ENCODE measurements at places on chromosomes 11 and 22.

GRCh38 chr11:74015919-74016684 is 7.2 kb upstream of the UCP3 start:
- DNase-seq = no peak

GRCh38 chr11:72781063-72781312 is 12.9 kb downstream of the STARD10 start:
- DNase-seq = peak; percentile 73

GRCh38 chr11:117045956-117046355 is 52.3 kb downstream of the SIK3 start:
- DNase-seq = no peak

- DNase-seq = no peak
Observed at GRCh38 chr11:95095858-95096587, 6.4 kb downstream of the ENDOD1 start.

- DNase-seq = no peak
Observed at GRCh38 chr11:27459191-27459590, 13.4 kb downstream of the LGR4 start.

- no peak for DNase-seq
Observed at GRCh38 chr11:33773404-33773986, 825 bp downstream of the FBXO3 start.

GRCh38 chr22:22400964-22401363 is 107.6 kb downstream of the ZNF280B start:
- DNase-seq = no peak

- peak; percentile 23 for DNase-seq
Observed at GRCh38 chr11:17541330-17541885, 2.8 kb downstream of the USH1C start.

DNA sequence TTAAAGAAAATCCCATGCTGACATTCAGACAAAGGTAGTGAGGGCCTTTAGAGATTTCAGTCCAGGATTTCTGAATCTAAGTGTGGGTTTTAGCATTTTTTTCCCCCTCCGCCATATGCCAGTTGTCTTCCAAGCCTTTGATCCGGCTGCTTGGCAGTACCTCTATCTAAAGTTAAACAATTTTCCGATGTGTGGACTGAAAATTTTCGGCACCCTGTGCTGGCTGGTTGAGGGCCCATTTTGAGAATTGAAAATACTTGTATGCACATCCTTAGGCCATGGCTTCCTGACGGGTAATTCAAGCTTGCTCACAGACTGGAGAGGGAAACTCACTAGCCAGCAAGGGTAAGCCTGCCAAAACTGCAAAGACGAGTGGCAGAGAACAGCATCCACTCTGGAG is 131.9 kb upstream of the NARS2 start:
- no peak for DNase-seq

DNA sequence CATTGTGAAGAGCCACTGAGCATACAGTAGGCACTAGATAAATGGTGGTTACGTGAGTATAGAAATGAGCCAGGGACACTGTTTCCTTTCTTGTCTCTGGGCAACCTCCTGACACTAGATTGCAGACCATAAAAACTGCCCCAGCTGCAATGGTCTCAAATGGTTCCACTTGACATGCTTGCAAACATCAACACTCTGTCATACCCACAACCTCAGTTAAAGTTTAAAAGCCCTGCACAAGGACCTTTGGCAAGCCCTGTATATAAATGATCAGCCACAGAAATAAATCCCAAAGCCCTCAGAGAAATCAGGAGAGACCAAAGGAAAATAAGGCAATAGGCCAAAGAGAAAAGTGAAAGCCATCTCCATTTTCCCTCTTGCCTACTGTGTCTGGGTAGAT is 20.7 kb downstream of the PLEKHA7 start:
- no peak for DNase-seq

DNA sequence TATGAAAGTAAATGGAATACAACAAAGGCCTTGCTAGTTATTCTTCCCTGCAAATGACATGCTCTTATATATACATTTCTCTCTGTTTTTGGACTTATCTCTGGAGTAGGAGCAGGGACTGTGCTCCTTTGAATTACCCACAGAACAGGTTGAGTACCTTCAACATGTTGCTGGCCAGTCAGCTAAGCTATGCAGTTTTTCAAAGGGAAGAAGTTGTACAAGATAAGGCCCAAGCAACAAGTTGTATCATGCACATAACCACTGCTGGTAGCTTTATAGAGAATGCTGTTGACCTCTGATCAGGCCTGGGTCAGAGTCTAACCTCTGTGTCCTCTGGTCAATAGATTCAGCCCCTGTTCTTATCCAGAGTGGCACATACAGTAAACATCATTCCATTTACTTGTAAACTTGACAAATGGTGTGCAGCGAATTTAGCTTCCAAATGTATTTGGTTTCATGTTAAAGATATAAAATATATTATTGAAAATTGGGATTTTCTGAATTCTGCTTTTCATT is 99.6 kb downstream of the C11orf87 start:
- no peak for DNase-seq

DNA sequence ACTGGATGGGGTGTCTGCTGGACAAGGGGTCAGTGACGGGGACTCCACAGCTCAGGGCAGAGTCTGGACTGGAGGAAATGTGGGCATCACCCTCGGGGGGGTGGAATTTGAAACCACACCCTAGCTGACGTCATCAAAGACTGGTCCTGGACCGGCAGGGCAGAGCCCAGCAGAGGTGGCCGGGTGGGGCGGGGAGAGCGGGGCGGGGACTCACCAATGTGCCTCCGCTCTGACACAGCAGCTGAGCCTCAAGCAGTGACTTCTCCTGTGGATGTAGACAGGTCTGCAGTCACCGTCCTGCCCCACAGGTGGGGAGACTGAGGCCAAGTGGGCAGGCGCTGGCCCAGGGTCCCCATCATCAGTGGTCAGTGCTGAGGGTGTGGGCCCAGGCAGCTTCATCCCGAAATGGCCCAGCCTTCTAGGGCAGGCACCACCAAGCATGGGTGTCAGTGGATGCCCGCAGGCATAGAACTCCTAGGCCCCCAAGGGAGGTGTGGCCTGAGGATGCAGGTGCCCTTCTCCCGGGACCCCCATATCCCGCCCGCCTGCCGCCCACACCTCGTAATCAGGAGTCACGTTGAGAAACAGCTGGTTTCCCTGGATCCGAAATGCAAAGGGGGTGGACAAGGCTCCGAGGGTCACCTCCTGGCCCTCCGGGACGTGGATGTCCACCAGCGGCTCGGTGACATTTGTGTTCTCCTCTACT is 603 bp downstream of the CDHR5 start:
- DNase-seq = no peak

GRCh38 chr11:128338811-128339210 is 248.5 kb downstream of the ETS1 start:
- DNase-seq = no peak

- DNase-seq = peak; percentile 97
Observed at GRCh38 chr11:66267379-66268243, 828 bp upstream of the RAB1B start.

DNA sequence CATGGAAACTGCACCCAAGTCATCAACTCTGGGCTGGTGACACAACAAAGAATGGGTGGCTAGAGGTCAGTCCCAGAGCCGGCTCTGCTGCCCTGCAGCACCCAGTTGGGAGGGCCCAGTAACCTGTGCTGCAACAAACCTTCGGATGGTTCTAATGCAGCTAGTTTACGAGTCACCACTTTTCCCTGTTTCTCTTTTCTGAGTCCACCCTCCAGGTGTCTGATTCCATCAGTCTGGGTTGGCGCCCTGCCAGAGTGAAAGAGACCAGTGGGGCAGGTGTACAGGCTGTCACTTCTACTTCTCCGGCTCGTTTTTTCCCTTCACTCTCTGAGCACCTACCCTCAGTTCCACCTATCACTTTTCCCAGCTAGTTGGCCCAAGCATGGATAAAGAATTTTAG is 572.9 kb downstream of the NTM start:
- DNase-seq = no peak

- DNase-seq = no peak
Observed at GRCh38 chr22:32562916-32563315, 88.3 kb downstream of the FBXO7 start.

DNA sequence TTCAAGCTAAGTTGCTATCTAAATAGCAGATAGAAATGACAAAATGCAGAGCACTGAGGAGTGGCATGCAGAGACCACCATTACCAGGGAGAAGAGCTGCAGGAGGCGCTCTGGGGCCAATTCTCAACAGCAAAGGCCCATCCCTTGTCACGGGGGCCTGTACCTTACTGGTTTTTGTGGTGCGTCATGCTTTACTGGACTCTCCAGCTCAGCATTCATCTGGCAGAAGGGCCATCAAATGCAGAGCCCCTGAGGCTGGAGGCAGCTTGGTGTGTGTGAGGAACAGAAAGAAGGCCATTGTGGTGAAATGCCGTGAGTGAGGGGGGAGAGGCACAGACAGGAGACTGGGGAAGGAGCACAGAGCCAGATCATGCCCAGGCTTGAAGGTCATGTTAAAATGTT is 56.5 kb upstream of the NAV2 start:
- no peak for DNase-seq

DNA sequence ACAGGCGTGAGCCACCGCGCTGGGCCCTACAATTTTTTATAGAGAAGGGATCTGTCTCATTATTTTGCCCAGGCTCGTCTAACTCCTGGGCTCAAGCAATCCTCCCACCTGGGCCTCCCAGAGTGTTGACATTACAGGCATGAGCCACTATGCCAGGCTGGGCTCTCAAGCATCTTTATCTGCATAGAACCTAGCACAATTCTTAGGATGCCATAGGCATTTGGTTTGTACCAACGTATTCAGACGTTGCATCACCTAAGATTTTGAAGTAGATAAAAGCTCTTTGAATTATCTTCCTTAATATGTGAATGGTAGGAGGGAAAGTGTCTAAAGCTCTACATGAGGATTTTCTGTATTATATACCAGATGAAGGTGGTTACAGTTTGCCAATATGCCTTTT is 30.5 kb downstream of the RTN3 start:
- DNase-seq = no peak

- no peak for DNase-seq
Observed at GRCh38 chr11:108915666-108916065, 250.8 kb downstream of the DDX10 start.

GRCh38 chr11:2582351-2582945 is 117.3 kb downstream of the KCNQ1OT1 start:
- peak; percentile 62 for DNase-seq

GRCh38 chr11:61111050-61111435 is 8.8 kb downstream of the CD5 start:
- DNase-seq = peak; percentile 22

DNA sequence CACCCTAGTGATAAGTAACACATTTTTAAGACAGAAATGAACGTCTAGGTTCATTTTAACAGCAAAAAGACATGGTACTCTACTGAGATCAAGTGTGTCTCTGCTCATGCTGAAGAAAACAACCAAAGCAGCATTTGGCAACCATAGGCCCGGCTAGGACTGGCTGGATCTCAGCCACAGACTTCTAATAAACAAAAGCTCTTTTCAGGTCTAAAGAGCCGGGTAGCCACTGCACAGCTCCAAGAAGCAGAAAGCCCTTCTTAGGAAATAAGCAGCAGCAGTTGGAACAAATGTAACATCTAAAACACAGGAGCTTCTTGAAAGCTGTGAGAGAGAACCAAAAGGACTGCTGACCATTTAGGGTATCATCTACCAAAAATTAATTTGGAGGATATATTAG is 37.6 kb downstream of the PITPNB start:
- no peak for DNase-seq

DNA sequence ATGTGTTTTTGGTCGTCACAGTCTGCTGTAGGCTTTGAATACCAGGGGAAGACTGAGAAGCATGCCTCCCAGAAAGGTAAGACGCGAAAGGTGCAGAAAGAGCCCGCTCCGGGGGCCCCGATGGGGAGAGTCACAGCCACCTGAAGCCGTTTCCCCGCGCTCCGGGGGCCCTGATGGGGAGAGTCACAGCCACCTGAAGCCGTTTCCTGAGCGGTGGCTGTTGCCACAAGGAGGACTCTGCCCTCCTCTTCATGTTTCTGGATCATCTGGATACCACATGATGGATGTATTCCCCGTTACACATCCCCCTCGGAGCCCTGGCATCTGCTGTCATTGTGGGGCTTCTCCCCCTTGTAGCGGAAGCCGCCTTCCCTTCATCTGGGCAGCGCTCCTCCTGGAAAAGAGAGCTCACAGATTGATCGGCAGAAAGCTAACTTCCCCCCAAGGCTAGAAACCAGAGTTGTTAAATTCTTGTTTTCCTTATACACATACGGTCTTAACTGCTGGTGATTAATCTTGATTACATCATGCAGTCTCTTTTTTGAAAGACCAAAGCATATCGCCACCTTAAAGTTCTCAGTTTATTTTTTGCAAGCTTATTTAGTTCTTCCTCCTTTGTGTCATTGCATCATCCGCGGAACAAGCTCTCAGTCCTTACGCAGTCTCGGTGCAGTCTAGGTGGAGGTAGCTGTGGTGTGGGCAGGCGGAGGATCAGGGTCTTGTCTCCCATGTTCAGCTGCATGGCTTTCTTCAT is 17.5 kb downstream of the CTTN start:
- no peak for DNase-seq

DNA sequence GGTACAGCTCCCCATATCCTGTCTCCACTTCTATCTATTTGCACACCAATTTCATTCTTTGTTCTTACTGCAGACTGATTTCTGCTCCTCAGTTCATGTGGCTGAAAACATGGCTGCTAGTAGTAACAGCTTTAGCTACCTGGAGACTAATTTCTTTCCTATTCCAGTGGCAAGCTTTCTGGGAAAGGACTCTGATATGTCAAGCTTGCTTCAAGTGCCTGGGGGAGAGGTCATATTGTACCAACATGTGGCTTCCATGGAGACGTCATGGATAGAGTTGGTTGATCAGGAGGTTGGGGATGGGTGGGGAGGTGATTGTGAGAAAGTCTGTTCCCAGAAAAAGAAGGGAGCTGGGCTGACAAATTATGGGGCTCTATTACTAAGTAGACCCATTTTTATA is 44.9 kb downstream of the ADM start:
- no peak for DNase-seq

DNA sequence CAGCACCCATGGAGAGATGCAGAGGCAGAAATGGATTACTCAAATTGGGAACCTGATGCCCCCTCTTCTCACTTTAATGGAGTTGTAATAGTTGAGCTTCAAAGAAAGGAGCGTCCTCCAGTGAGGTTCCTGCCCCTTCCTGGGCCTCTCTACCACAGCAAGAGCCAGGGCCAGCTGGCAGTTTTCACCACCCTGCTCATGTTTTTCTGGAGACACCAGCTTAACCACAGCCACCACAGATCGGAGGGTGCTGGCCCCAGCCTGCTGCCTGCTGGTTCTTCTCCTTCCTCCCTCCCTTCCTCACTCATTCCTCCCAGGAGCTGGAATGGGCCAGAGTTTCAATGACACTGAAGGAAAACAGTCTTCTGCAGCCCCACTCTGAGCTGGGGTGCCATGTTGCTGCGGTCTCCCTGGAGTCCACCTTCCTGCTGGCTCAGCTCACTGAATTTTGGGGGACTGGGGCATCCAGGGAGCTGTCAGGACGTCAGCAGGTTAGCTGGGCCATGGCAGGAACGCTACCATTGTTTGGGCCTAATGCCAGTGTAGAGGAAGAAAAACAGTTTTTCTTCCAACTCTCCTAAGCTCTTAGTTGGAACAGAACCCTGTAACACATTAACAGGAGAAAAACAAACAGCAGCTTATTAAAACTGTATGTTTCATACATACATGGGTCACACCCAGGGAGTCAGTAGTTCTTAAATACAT is 57.7 kb downstream of the TRAF6 start:
- no peak for DNase-seq

GRCh38 chr11:56910785-56911184 is 77.9 kb upstream of the OR5AK2 start:
- no peak for DNase-seq
